ENCODE measurements at places on chromosomes 7 and 10.

DNA sequence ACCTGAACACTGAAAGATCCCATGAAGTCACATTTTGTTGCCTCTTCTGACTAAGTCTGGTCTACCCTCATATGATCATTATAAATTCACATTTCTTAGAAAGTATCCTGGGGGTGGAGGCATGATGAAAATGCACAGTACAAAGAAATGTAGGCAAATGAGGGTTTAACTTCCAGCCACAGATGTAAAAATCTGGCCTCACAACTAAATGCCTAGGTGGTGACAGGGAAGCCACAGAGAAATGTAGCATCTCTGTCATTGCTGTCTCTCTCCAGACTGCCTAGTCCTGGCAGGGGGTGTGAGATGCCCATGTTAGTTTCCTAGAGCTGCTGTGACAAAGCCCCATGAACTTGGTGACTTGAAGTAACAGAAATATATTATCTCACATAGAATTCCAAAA lies 395.9 kb downstream of the SORCS3 start:
- no peak for DNase-seq

GRCh38 chr7:18109762-18110161 lies 82.1 kb upstream of the PRPS1L1 start:
- no peak for DNase-seq

DNA sequence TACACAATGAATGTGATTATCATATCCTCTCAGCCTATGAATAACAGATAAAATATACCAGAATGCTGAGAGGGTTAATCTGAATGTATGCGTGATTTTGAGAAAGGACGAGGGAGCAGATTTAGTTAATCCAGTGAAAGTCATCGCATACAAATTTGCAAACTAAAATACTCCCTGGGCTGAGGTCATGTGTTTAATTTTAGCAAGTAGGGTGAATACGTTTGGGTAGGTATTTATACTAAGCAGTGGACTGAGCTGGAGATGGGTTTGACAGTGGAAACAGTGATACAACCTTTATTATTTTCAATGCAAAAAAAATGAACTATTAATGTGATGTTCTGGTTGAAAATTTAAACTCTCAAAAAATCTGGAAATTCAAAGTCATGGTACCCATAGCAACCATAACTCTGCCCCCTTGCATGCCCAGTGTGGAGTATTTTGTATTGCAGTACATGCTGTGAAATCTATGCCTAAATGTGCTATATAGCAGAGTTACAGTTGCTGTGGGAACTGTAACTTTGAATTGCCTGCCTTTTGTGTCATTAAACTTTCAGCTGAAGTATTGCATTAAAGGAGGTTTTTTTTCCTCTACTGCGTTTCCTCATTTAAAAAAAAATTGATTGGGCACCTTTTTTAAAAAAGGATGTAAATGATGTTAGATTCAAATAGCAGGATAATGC lies 9.5 kb upstream of the ARID5B start:
- DNase-seq, result no peak

- DNase-seq, result no peak
Measured at GRCh38 chr10:58826694-58827093, 314.0 kb downstream of the BICC1 start.

DNA sequence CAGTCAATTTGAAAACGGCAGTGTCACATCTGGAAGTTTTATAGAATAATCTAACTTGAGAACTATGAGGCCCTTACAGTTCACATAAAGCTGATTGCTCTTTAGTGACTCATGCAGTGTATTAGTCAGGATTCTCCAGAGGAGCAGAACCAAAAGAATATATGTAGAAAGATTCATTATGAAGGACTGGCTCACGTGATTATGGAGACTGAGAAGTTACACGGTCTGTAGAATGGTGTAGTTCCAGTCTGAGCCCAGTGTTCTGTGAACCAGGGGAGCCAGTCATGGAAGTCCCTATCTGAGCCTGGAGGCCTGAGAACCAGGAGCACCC lies 21.5 kb downstream of the RBM33 start:
- no peak for DNase-seq

DNA sequence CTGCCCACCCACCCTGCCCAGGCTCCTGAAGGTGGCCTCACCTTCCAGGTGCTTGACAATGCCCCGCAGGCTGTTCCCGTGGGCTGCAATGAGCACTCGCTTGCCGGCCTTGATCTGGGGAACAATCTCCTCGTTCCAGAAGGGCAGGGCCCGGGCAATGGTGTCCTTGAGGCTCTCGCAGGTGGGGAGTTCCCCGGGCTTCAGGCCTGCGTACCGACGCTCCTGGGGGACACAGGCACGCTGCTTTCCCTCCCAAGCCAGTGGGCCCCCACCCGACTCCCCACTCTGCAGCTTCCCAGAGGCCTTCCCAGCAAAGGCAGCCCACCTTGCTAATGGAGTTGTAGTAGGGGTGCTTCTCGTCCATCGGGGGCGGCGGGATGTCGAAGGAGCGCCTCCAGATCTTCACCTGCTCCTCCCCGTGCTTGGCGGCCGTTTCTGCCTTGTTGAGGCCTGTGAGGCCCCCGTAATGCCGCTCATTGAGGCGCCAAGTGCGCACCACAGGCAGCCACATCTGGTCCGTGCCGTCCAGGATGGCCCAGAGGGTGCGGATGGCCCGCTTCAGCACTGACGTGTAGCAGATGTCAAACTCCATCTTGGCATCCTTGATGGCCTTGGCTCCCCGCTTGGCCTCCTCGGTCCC lies 456 bp downstream of the PGAM2 start:
- no peak for DNase-seq

DNA sequence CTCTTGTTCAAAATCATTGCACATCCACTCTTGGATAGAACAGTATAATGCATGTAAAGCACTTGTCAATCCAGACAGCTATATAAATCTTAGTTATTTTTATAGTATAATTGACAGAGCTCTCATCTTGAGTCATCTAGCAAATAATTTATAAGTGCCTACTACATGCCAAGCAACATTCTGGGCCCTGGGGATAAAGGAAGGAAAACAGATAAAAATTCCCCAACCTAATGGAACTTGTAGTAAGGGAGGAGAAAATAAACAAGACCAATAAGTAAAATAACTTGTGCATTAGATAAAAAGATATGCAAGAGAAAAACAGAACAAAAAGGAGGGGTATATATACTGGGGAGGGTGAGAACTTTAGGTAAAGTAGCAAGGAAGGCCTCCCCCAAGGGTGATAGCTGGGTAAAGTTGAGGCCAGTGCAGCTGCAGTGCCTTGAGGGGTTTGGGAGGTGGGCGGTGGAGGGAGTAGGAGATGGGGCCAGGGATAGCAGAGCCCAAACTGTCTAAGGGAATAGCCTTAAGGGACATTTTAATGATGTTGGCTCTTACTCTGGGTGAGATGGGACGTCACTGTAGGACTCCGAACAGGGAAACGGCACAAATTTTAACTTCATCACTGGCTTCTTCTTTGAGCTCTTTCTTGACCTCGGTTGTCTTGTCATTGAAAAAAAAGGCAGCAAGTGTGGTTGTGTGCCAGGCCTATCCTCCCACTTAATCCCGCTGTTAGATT lies 79.3 kb upstream of the SEC61G start:
- no peak for DNase-seq

- no peak for DNase-seq
Measured at GRCh38 chr7:84058311-84059076, 136.1 kb downstream of the SEMA3A start.

DNA sequence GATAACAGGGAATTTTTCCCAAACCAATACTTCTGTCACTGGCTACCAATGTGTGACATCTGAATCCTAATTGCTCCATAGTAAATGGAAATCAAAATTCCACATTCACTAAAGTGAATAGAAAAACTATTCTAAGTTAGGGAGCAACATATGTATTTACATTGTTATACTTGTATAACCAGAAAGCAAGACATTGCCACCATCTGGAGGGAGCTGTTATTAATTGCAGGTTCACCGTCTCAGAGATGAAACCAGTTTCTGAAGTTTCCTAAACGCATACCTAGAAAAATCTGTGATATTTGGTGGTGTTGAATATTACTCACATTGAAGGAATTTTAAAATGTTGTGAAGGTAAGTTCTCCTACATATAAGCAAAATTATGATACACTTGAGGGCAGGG lies 390.1 kb downstream of the NXPH1 start:
- no peak for DNase-seq

GRCh38 chr10:16777473-16778370 lies 39.5 kb downstream of the RSU1 start:
- peak; percentile 3 for DNase-seq

- DNase-seq, result no peak
Measured at GRCh38 chr7:142158736-142159496, 47.4 kb downstream of the MGAM2 start.

GRCh38 chr7:21146642-21147423 lies 281.1 kb upstream of the SP4 start:
- DNase-seq, result no peak

GRCh38 chr10:28975891-28976531 lies 298.7 kb downstream of the BAMBI start:
- no peak for DNase-seq

GRCh38 chr10:45557275-45557905 lies 115.2 kb downstream of the ZFAND4 start:
- peak; percentile 73 for DNase-seq

DNA sequence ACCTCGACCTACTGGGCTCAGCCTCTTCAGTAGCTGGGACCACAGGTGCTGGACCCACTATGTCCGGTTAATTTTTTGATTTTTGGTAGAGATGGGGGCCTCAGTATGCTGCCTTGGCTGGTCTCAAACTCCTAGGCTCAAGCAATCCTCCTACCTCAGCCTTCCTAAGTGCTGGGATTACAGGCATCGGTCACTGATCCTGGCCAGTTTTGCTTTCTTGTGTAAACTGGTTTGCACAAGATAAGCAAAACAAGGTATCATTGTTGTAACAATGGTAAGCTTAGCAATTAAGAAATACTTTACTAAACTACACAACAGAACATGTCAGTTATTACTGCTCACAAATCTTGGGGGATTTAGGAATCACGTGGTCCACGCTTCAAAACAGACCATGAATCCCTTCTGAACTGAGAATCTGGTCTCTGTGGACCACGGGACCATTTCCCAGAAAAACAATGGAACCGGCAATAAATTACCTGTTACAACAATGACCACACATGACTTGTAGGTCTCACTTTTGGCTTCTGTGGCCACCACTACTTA lies 36.8 kb downstream of the RSU1 start:
- no peak for DNase-seq

DNA sequence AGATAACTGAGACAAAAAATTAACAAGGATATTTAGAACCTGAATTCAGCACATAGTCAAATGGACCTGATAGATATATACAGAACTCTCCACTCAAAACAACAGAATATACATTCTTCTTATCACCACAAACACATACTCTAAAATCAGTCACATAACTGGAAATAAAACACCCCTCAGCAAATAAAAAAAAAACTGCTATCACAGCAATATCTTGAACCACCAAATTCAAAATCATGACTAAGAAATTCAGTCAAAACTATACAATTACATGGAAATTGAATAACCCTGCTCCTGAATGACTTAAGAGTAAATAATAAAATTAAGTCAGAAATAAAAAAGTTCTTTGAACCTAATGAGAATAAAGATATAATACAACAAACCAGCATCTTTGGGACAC lies 30.0 kb upstream of the ZNF722 start:
- DNase-seq, result no peak

DNA sequence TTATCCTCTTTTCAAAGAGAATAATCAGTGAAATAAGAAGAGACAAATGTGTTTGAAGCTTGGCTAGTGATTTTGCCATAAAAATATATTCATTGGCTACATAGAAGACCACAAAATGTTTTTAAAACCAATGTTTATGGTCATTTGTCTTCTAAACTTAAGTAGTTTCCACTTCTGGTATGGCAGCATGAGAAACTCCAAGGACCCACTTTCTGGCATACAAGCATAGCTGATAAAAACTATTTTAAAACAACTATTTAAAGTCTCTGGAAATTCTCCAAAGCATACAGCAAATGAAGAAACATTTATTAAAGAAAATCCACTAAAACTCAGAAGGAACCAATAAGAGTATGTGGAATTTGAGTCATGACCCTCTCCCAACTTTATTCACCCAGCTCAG lies 89.2 kb upstream of the TOMM7 start:
- DNase-seq, result no peak

DNA sequence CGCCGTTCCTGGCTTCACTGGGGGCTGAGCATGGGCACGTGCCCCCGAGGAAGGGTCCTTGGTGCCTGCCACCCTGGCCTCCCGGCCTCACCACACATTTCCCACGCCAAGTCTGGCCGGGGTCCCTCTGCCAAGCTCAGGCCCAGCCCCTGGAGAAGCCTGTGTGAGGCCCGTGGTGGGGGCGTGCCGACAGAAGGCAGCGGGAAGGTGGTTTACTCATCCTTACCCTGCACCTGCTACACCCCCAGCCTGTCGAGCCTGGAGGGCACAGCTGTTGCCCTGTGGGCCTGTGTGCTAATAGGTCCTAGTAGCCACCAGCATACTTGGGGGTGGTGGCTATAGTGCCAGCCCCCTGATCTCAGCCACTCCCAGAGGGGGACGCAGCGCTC lies 46.7 kb downstream of the NKX6-2 start:
- DNase-seq, result no peak

- DNase-seq, result no peak
Measured at GRCh38 chr10:59258890-59259289, 82.4 kb downstream of the PHYHIPL start.

DNA sequence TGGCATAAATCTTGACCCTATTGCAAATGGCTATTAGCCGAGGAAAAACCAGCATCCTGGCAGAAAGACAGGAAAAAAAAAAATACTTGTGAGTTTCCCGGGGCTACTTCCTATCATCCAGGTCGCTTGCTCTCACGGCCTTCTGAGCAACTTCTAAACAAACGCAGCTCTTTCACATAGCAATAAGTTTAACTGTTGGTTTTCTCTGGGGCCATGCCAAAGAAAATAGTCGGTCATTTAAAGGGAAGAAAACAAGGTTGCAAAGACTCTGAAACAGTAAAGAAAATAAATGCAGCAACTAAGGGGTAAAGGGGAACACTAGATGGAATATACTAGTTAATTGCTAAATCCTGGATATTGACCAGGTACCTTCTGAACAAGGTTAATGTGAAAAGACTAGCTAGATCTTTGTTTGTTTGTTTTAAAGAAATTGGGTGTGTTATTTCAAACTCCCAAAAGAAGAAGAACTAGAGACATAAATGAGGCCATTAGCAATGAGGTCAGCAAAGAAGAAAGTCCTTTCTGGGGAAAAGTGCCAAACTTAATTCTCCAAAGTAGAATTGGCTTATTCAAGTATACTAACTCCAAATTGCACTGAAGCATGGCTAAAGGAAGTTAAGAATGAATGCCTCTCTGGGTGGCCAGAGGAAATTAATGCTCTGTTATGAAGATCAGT lies 54.2 kb downstream of the SLC39A12 start:
- no peak for DNase-seq
